ENCODE measurements at places on chromosomes 2 and 18.

GRCh38 chr2:83055376-83056010, 1403.6 kb downstream of the SUCLG1 start:
- DNase-seq = peak; percentile 66

- no peak for DNase-seq
These were observed 29.4 kb upstream of the IL1RN start for GRCh38 chr2:113098041-113098440.

- peak; percentile 13 for DNase-seq
These were observed 12.9 kb downstream of the FOSL2 start for GRCh38 chr2:28405537-28405936.

DNA sequence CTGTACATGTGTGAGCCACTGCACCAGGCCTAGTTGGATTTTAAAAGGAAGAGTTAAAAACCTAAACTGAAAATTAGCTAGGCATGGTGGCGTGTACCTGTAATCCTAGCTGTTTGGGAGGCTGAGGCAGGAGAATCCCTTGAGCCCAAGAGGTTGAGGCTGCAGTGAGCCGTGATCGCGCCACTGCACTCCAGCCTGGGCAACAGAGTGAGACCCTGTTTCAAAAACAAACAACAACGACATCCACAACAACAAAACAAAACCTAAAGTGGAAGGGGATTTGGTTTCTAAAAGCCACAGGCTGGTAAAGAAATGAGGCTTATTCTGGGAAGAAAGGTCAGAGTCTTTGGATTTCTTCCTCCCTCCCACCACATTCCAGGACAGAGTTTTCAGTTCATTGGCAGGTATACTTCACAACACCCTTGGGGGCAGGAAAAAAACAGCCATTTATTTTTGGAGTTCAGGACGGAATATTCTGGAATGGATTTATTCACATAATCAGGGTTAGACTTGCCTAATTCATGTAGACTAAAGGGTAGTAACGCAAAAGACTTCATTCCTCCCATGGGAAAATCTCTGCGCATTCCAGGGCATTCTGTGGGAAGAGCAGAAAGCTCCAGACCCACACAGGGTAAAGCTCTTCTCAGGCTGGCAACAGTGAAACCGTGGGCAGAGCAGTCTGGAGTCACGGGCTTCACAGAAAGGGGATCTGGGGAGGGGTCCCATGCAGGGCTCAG, 34.9 kb downstream of the TEX44 start:
- peak; percentile 44 for DNase-seq
